ENCODE measurements at places on chromosomes 4 and X. TPM values are rescaled to one million over a fixed set of nuclear protein-coding genes. Genes with fewer than 3 reads are reported as not detected.
A peak's percentile ranks its signal among the peaks of the same experiment; 100 is the strongest.

The ESX1 gene
- not detected for total RNA-seq

GRCh38 chr4:8303485-8304281 lies 34.1 kb downstream of the HTRA3 start:
- H3K27ac ChIP-seq, result no peak overlapping the region
- H3K4me1 ChIP-seq, result no peaks in the 10 kb centered on the region
- no peaks in the 10 kb centered on the region for H3K27me3 ChIP-seq
- H3K36me3 ChIP-seq, result no peaks in the 10 kb centered on the region

GRCh38 chr4:25030277-25031076 lies at the start of gene LGI2:
Gene LGI2, minus strand, starts transcription at chr4:25030946. Its CDS starts 253 bp downstream, at chr4:25030693.
- no peaks in the 10 kb centered on the region for H3K36me3 ChIP-seq
- H3K27ac ChIP-seq, result peak within 1 kb of the TSS; percentile 58
- H3K4me3 ChIP-seq, result peak within 1 kb of the TSS; percentile 44
- no peak for DNase-seq
- no peaks in the 10 kb centered on the region for H3K4me1 ChIP-seq

- no peak overlapping the region for H3K27ac ChIP-seq
- H3K27me3 ChIP-seq, result no peaks in the 10 kb centered on the region
- no peak overlapping the region for H3K4me3 ChIP-seq
- H3K4me1 ChIP-seq, result no peaks in the 10 kb centered on the region
- no peak for DNase-seq
These were observed 119.2 kb downstream of the SCLT1 start for GRCh38 chr4:128974136-128974581.

GRCh38 chr4:114870987-114871386 lies 242.4 kb downstream of the NDST4 start:
- H3K36me3 ChIP-seq, result no peaks in the 10 kb centered on the region
- no peak overlapping the region for H3K27ac ChIP-seq
- no peak for DNase-seq
- H3K4me1 ChIP-seq, result no peaks in the 10 kb centered on the region
- H3K4me3 ChIP-seq, result no peak overlapping the region

The CT55 gene
- total RNA-seq, result not detected

GRCh38 chrX:13428053-13428786 lies 108.4 kb upstream of the ATXN3L start:
- no peak overlapping the region for H3K27ac ChIP-seq
- H3K36me3 ChIP-seq, result no peaks in the 10 kb centered on the region
- H3K4me3 ChIP-seq, result no peak overlapping the region
- H3K27me3 ChIP-seq, result peaks cover 5% of the 10 kb centered on the region
- no peak for DNase-seq

The TLR3 gene
- total RNA-seq, result 3.9 TPM

DNA sequence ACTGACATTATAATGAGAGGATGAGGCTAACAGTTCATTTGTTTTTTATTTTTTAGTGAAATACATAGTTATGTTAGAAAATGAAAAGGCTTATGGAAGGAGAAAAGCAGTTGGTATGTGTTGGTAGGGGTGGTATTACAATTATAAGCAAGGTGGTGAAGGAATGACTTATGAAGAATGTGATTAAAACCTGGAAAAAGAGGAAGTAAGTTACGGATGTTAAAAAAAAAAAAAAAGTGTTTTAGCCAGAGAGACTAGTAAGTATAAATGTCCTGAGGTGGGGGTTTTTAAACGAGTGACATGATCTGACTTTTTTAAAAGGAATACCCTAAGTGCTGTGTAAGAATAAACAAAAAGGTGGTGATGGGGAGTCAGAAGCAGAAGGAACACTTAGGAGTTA lies 206.8 kb downstream of the IL15 start:
- no peak for DNase-seq
- no peaks in the 10 kb centered on the region for H3K4me1 ChIP-seq
- H3K4me3 ChIP-seq, result no peak overlapping the region
- no peaks in the 10 kb centered on the region for H3K27me3 ChIP-seq
- no peaks in the 10 kb centered on the region for H3K36me3 ChIP-seq
- no peak overlapping the region for H3K27ac ChIP-seq

DNA sequence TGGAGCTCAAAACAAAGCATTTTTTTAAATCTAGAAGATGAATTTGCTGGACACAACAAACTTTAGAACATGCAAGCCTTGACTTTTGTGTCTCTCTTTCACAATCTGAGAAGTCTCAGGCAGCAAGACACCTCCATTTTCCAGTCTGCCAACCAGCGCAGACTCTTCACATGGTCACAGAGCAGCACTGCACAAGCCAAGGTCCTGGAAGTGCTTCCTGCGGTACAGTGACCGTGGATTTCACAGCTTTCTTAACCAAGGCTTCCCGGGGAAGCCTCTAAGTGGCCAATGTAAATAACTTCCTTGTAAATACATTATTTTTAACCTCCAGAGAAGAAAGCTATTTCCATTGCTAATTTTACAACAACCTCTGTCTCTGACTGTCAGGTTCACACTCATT lies 31.2 kb downstream of the ZNF827 start:
- no peaks in the 10 kb centered on the region for H3K36me3 ChIP-seq
- no peaks in the 10 kb centered on the region for H3K27me3 ChIP-seq
- no peak overlapping the region for H3K4me3 ChIP-seq

The PDGFRA gene
- total RNA-seq, result 103 TPM

DNA sequence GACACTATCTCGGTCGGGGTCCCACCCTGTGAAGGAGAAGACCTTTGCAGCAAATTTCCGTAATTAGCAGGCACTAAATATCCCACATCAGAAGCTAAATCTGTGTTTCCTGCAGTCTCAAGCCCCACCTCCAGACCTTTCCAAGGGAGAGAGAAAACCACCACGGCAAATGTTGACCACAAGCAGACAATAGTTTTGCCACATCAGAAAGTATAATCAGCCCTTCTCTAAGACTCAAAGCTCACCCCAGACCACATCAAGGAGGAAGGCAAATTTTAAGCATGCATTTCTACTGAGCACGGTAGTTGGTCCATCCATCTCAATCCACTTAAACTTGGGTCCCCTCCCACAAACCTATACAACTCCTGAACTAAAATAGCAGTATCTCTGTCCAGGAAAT lies 398.5 kb downstream of the GPM6A start:
- H3K27ac ChIP-seq, result no peak overlapping the region
- DNase-seq, result no peak
- no peaks in the 10 kb centered on the region for H3K36me3 ChIP-seq
- H3K4me1 ChIP-seq, result no peaks in the 10 kb centered on the region
- H3K4me3 ChIP-seq, result no peak overlapping the region
